Large intestine (tissue), 12 donors: ENCODE measurements at places on chromosomes 4 and X. TPM values are rescaled to one million over a fixed set of nuclear protein-coding genes. Genes with fewer than 3 reads are reported as not detected.

DNA sequence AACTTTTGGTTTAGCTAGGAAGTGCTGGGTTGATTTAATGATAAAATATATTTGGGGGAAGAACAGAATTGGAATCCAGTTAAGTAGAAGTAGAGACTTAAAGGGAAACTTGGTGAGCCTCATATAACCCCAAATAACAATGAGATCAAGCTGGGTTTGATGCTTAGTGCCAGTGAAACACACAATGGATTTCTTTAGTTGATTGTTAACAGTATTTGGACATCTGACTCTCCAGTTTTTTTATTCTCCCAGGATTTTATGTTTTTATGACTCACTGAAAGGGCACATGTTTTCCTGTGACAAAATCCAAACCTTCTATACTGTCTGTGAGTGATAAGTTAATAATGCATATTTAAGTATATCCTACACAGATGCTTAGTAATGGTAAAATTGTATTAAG lies 2.7 kb upstream of the NEUROG2 start:
- DNase-seq = no peak

- DNase-seq = no peak
Observed at GRCh38 chr4:4871242-4871572, 11.7 kb downstream of the MSX1 start.

DNA sequence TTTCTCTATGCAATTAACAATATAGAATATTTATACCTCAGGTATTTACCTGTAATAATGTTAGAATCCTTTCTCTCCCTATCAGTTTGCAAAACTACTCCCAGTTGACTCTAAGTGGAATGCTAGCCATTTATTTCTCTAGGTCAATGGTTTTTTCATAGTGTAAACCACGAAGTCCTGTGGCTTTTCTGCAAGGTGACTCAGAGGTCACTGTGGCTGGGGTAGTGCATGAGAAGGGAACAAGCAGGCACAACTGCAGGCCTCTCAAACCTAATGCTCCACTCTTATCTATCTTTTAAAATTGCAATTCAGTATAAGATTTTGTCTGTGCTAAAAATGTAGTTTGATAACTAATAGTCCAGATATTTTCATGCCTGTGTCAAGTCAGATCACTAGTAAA lies 159.4 kb downstream of the ANTXR2 start:
- DNase-seq = no peak

GRCh38 chrX:114584375-114584943 lies 573 bp downstream of the HTR2C start:
- no peak for DNase-seq

DNA sequence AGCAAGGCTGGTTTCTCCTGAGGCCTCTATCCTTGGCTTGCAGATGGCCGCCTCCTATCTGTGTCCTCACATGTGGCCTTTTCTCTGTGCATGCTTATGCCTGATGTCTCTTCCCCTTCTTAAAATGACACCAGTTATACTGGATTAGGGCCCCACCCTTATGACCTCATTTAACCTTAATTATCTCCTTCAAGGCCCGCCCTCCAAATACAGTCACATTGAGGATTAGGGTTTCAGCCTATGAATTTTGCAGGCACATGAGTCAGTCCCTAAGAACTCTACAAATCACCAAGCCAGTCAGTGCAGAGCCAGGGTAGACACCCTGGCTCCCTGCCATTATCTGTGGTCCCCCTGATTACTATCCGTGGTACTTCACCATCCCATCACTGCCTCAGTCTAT lies 51.6 kb downstream of the MAML3 start:
- DNase-seq = no peak

DNA sequence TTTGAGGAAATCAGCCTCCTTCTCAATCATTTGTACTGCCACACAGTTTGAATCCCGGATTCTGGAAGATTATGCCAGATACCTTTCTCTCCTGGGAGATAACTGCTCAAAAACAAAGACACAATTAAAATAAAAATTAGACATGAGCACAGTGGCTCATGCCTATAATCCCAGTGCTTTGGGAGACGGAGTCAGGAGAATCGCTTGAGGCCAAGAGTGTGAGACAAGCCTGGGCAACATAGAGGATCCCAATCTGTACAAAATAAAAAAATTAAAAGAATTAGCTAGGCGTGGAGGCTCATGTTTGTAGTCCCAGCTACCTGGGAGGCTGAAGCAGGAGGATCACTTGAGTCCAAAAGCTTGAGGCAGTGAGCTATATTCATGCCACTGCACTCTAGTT lies 376.3 kb upstream of the ZFP42 start:
- no peak for DNase-seq

GRCh38 chr4:53601251-53601764 lies 10.0 kb upstream of the LNX1 start:
- no peak for DNase-seq

GRCh38 chr4:42608551-42608950 lies 48.4 kb downstream of the ATP8A1 start:
- DNase-seq = no peak

ERVMER34-1 gene
- polyA plus RNA-seq = 0.61 TPM

GAGE2A gene
- polyA plus RNA-seq = not detected
